NCI-H2029 (cell line): ENCODE measurements at places on chromosomes 4 and X.

DNA sequence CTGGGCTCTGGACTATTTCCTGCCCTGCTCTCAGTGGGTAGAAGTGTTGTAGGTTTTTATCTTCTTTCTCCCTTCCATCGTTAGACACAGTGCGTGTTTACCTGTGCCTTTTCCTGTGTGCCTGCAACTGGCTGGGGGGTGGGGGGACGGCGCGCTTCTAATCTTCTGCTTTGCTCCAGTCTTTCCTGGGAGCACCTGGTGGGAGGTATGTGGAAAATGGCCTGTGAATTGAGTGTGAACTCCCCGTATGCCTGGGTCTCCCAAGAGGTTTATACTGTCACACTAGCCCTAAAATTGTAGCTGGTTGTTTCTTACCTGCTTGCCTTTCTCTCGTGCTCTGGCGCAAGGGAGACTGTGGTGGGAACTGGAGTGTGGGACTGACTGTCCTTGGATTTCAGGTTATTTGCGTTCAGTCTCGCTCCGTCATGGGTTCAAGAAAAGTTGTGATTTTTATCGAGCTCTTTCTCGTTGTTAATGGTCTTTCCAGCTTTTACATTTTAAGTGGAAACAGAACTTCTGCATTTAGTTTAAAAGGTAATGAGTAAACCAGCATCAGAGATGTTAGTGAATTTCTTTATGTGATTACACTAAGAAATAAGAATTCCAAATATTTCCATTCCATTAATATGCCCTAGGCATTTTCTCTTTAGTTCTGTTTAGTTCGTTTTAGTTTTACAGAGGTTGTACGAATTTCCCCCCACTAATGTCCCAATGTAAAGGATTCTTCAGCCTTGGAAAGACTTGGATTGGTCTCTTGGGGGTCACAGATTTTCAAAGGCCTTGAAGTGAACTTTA, 15.3 kb downstream of the MRPL1 start:
- no peak for DNase-seq

DNA sequence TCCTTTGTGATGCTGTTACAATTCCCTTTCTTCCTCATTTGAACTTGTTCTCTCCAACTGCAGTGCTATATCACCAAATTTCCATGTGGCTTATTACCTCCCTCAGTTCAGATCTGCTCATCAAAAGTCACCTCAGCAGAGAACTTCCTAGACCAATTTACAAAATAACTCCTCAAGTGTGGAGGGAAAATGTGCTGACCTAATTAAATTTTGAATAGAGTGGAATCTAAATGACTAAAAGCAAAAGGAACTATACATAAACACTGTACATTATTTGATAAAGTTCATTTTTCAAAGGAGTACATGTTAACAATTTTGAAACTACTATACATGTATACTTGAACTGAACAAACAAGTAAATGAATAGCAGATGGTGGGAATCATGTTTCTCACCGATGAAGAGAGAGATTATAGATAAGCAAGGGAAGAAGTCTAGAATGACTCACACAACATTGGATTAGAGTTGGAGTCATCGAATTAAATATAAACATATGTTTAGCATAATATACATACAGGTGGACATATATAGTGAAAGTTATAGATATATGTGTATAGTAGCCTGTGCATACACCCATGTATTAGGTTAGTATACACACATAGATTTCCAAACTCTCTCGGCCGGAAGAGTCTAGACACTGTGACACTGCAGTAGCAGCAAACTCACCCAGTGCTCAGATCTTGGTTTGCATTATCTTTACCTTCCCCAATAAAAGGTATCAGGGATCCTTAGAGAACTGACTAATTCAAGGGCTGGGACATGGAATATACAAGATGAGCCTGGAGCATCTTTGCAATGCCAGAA, 318.7 kb downstream of the PCDH18 start:
- no peak for DNase-seq

- no peak for DNase-seq
Measured at GRCh38 chrX:136635235-136635634, 12.7 kb upstream of the CD40LG start.

DNA sequence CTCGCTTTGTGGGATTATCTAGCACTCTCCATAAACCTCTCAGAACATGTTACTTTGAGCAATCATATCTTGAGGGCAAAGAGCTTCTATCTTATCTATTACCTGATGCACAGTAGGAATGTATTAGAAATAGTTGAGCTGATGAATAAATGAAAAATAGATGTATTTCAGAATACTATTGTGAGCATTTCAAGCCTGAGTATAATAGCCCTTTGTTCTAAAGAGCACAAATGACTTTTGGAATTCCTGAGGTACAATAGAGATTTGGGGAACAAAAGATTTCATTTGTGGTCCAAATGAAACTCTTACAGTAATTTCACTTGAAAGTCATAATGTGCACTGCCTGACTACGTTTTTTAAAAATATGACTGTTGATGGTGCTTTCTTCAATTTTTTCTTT, 159.5 kb downstream of the UGT8 start:
- no peak for DNase-seq

DNA sequence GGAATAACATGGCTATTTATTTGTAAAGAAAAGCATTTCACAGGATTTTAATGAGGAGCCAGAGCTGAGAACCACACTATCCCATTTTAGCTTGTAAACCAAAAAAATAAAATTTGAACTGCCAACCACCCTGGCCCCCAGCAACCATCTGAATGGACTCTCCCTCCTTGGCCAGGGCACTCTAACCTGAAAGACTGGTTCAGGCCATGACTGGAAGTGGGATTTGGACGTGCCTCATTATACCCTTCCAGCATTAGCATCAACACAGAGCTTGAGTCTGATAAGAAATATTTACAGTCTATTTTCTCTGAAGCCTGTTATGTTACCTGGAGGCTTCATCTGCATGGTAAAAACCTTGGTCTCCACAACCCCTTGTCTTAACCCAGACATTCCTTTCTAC, 30.0 kb downstream of the METAP1 start:
- DNase-seq, result no peak

DNA sequence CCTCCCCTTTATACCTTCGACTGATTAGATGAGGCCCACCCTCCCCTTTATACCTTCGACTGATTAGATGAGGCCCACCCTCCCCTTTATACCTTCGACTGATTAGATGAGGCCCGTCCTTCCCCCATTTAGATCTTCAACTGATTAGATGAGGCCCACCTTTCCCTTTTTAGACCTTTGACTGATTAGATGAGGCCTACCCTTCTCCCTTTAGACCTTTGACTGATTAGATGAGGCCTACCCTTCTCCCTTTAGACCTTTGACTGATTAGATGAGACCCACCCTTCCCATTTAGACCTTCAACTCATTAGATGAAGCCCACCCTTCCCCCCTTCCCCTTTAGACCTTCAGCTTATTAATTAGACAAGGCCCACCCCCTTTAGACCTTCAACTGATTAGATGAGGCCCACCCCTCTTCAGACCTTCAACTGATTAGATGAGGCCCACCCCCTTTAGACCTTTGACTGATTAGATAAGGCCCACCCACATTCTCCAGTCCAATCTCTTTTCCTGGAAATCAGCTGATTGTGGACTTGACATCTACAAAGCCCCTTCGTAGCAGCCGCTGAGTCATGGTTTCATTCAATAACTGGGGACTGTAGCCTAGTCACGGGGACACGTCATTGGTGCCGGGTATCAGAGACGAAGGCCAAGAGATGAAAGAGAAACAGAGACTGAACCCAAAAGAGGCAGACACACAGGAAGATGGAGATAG, 28.8 kb upstream of the IL3RA start:
- no peak for DNase-seq

DNA sequence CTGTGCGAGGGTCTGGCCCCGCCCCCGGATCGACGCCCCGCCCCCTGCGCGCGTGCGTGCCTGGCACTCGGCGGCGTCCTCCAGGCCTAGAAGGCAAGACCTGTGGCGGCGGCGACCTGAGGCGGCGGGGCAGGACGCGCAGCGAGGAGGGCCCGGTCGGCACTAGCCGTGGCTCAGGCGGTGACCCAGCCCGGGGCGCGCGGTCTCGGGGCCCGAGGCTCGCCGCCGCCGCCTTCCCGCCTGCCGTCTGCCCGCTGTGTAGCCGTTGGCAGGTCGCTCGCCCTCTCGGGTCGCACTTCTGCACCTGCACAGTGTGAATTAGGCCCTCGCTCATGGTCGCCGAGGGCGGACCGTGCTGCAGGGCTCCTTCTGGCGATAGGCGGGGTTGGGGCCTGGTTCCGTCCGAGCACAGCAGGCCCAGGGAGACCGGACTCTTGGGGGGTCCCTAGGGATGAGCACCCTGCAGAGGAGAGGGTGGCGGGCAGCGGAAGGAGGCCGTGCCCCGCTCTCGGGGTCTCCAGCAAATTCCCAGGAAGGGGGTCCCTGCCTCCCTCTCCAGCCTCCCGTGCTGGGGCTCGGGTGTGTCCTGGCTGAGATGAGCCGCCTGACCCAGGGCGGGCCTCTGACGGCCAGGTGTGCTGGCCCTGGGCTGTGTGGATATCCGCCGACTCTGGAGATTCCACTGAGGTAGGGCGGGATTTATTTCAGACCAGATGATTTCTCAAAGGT, 557 bp upstream of the FAM53A start:
- no peak for DNase-seq

DNA sequence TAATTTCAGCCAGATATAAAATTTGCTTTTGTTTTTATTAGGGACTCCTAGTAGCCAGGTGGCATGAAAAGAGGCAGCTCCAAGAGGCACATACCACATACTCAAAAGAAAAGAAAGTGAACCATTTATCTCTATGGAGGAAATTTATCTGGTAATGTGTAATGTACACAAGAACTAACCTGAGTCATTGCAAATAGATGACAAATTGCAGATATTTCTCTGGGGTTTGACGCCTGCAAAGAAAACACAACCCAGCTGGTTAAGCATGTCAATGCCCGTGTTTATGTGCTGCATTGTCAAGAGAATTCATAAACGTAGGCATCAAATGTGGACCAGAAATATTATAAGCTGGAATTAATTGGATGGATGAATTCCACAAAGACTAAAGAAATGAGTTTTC, 46.9 kb upstream of the PHKA2 start:
- no peak for DNase-seq

DNA sequence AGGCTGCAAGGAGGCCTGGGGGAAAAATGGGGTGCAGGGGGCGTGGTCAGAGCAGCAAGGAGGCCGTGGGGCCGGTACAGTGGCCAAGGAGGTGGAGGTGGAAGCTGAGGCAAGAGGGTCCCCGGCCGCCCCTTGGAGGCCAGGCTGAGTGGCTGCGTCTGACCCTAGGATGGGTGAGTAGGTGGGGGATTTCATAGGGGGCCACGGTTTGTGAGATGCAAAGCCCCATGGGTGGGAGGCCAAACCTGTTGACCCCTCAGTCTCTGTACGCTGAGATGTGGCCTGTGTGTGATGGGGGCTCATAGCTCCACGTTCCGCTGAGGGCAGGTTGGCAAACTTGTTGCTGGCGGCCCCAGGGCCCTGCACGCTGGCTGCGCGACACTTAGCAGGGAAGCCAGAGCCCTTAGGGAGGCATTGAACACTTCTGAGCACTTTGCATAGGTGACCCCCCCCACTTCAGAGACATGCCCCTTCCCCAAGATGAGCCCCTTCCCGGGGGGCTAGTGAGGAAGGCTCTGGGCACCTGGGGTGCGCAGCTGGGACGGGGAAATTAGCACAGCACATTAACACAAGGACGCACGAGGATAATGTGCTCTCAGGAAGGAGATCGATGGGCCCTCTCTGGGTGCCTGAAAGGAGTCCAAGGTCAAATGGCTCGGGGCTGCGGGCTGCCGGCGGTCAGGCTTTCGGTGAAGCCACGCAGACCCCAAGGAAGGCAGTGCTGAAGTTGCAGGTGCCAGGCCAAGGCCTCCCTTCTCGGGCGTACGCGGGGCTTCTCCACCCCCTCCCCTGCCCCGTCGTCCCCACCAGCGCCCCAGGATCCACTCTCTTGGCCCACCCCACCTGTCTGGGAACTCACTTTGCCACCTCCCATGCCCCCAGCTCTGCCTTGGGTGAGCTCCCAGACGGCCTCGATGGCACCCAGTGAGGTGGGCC, 107.4 kb downstream of the HMX1 start:
- no peak for DNase-seq

DNA sequence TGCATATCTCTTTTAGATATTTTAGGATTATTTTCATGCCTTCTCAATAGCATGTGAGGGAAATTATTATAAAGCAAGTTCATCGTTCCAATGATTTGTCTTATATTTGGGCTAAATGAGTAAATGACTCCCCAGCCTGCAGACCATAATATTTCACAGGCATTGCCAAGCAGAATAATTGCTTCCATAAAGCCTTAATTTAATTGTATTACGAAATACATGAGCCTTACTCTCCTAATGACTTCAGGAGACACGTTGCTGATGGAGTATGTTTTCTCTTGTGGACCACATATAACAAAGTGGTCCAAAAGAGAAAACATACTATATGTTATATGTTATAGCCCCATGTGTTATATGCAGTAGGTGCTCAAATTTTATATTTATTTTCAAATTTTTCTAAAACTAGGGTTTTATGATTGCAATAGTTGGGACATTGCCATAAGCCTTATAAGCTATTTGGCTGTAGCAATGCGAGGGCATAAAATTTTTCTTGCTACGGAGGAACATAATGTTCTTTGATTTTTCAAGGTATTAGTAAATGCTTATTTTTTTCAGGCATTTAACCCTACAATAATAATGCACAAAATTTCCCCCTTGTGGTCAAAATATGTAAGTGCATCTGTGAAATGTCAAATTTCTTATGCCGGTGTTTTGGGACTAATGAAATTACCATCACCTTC, 26.2 kb upstream of the TMPRSS11D start:
- no peak for DNase-seq

DNA sequence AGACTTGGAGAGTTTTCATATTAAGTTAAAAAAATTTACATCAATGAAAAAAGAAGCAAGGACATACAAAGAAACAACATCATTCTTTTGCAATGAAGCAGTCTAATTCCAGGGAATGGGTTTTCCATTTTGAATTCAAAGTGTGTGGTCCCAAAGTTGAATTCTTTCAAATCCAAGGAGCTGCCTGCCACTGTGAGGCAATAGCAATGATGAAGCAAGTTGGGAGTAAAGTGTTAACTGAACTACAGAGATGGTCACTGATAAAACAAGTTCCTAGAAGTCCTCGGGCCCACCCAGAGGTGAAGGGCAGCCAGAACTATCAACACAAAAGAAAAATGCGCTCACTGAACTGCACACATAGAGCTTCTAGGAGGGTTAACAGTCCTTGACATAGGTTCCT, 115.9 kb downstream of the RAB28 start:
- no peak for DNase-seq

- DNase-seq, result no peak
Measured at GRCh38 chr4:143692241-143692640, 8.2 kb downstream of the FREM3 start.

GRCh38 chr4:137082061-137082460, 450.2 kb downstream of the PCDH18 start:
- no peak for DNase-seq

DNA sequence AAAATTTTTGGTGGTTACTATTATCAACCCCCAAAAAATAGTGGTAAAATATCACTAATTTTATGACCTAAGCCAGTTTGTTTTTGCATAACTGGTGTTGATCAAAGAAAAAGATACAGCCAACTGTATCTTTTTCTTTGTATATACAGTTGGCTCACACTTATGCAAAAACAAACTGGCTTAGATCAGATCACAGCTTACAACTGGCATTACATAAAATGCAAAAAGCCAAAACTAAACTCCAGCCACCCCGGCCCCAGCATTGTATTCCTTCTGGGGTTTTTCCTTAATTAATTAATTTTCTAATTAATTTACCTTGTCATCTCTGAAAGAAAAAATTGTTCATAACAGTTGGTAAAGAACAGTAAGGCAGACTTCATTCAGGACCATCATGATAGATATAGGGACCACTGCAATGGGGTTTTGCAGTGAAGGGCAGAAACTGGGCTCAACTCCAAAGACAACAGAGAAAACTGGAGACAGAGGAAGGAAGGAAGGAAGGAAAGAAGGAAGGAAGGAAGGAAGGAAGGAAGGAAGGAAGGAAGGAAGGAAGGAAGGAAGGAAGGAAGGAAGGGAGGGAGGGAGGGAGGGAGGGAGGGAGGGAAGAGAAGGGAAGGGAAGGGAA, 202.1 kb downstream of the HNRNPD start:
- DNase-seq, result no peak
